ENCODE measurements at places on chromosomes 3 and 15.

- no peak for DNase-seq
These were observed 86.5 kb upstream of the GADL1 start for GRCh38 chr3:30980993-30981392.

DNA sequence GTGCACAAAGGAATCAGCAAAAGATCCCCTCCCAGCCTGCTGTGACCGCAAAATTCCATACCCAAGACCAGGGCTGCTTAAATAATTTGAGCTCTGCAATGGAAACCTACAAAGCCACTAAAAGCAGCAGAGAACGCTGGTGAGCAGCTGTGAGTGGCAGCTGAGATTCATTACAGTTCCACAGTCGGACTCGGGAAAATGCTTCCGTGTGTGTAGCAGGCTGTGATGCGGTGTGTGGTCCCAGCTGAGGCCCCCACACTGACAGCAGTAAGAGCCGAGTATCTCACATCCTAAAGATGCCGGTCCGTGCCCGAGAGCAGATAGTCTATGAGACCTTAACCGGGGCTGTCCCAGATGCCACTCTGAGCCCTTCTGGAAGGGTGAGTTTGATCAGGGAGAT is 37.4 kb downstream of the TM2D3 start:
- no peak for DNase-seq

DNA sequence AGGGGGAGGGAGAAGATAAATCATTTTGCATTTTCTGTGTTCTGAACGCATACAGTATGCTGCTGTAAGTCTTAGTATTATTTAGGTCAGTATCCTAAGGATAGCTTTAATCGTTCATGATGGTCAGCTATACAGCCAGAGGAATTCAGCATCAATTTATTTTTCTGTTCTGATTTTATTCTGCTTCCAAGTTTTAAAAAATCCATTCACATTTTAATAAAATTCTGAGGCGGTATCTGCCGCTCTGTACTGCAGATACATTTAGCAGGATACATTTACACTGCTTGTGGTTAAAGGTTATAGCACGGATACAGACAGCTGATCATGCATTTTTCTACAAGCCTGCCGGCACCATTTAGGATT is 17.8 kb downstream of the ZBTB38 start:
- no peak for DNase-seq

DNA sequence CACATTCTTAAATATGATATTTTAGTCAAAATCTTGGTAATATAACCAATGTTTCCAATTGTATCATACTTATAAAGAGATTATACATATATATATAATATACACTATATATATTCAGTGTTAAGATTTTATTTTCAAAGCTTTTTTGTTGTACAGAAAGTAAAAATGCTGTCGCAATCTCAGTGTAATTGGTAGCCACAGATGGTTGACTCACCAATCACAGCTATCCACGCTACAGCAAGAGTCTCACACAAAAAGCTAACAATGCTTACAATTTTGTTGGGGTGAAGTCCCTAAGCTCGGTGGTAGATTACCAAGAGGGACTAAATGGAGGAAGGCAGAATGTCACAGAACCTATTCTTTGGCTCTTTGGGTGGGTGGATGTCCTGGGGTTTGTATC is 16.9 kb upstream of the CFAP161 start:
- DNase-seq, result no peak

- no peak for DNase-seq
These were observed 219.5 kb downstream of the PLCH1 start for GRCh38 chr3:155525324-155525833.

DNA sequence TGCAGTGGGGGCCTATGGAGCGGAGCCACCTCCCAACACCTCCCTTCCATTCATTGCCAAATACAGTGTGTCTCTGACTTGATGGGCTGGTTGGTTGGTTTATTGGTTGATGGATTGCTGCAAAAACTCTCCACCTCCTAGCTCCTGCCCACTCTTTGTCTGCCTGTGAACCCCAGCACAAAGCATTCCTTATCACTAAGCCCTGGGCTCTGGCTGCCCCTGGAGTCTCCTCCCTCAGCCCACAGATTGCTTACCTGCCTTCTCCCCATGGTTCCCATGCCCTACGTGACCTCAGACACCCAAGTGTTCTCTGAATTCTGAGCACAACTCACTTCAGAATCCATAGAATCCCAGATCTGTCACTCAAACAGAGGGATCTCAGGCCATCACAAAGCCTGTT is 139.1 kb upstream of the TPM1 start:
- no peak for DNase-seq

DNA sequence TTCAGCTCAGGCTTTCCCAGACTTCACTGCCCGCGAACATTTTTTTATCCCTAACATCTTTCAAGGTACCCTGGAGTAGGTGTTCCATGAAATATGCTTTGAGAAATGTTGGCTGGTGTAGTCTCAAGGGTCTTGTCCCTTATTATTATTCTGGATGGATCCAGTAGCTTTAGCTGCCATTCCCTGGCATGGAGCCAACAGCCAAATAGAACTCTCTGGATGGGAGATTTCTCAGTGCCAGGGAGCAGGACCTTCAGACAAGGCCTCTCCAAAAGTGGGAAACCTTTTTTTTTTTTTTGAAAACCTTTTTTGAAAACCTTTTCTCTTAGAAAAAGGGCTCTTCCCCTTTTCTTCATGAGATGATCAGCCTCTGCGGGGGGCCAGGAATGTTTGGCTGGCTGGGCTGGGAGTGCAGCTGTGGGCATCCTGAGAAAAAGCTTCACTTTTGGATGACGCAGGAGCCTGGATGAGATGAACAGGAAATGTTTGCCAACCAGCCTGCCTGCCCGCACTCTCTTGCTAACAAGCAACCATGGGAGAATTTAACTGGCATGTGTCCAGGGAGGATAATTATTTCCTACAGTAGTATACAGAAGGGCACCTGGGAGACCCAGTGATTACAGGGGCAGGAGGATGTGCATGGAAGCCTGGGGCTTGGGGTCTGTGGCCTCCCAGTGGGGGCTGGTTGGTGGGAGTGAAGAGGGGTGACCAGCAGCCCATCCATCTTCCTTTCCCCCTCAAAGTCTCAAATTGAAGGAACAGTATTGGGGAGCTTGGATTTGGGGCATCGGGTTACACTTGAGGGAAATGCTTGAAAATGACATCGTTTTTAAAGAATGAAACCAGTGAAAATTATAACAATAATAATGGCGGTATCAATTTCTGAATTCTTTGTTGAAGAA is 109.1 kb upstream of the LRIG1 start:
- no peak for DNase-seq

- DNase-seq, result no peak
These were observed 847.6 kb upstream of the ALCAM start for GRCh38 chr3:104519068-104519467.

Measured in GM12891 (cell line).